ENCODE measurements at places on chromosomes 11 and 22.

- peak; percentile 25 for DNase-seq
Observed at GRCh38 chr22:41517172-41518047, 26.9 kb downstream of the POLR3H start.

DNA sequence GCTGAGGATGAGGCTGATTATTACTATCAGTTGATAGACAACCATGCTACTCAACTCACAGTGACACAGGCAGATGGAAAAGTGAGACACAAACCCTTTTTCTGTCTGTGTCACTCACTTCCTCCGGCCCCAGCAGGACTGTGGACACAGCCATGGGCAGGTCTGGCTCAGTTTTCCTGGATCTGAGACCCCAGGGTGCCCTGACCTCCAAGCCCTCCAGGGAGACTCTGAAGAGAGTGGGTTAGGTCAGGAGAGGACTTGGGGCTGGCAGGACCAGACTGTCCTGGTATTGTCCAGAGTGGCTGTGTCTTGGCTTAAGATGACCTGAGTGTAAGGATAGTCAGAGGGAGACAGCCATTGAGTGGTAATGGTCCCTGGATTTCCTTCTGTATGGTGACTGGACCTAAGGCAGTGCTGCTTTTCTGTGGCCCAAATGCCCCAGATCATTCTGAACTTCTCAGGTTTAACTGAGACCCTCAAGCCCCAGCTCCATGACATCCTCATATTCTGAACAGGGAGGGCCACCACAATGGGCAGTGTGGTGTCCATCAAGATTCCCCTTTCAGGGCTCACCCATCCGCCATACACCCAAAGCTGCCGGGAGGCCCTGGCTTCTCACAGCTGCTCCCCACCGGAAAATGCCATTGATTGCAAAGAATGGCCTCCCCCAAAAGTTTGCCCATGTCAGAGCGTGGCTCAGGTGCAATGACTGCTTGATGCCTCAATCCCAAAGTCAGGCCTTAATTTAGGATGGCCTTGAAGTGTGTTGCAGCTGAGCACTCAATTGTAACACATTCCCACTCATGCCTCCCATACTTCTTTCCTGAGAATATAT lies 36.2 kb upstream of the PRAME start:
- DNase-seq = no peak

- no peak for DNase-seq
Observed at GRCh38 chr11:7688238-7688826, 15.0 kb upstream of the CYB5R2 start.

GRCh38 chr22:37578002-37578401 lies 1.9 kb downstream of the LGALS2 start:
- no peak for DNase-seq

GRCh38 chr11:22703591-22703990 lies 37.2 kb downstream of the GAS2 start:
- DNase-seq = no peak

- no peak for DNase-seq
Observed at GRCh38 chr22:28939932-28940331, 56.6 kb downstream of the ZNRF3 start.

DNA sequence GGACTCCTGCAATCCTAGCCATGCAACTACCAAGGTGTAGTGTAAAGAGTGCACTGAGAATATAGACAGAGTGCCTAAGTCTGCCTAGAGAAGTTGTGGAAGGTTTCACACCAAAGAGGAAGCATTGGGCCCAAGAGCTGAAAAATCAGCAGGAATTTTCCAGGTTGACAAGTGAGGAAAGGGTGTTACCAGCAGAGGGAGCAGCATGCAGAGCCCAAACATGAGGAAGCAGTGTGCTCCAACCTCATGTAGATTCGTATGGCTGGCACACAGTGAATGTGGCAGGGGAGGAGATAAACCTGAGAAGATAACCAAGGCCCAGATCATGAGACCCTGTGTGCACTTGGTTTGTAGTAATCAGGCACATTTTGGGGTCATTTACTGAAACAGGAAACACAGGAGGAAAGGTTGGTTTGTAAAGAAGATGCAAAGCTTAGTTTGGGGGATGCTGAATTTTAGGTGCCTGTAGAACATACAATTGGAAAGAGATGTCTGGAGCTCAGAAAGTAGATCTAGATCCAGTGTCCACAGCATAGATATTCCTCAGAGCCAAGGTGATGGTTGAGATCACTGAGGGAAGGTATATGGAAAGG lies 1.7 kb downstream of the HPX start:
- peak; percentile 39 for DNase-seq

GRCh38 chr11:76723142-76723541 lies 52.6 kb upstream of the LRRC32 start:
- no peak for DNase-seq

Measured in COR-L47 (cell line).